ENCODE measurements at places on chromosomes 1 and 21.

DNA sequence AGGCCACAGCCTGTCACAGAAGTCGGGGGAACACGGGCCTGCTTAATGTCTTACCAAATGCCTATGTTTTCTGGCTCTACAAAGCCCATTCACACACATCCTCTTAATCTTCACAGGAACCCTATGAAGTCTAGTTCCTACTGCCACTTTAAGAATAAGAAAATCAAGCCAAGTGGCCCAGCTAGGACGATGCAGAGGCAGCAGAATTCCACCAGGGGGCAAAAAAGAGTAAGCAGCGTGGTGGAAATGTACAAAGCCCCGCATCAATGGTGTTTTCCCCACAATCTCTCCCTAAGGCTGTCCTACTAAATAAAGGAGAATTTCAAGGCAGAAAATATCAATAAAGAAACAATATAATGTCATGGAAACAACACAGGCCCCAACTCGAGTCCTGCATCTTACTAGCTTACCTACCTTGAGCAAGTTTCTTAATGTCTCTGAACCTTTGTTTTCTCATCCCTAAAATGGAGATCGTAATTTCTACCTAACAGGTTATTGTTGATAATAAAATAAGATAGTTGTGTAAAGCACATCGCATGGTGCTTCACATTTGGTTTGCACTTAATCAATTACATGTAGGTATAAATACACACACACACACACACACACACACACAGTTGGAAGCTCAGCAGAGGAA is 21.4 kb downstream of the SEC16B start:
- DNase-seq, result peak; percentile 4

- DNase-seq, result no peak
Measured at GRCh38 chr21:36350282-36350910, 30.4 kb downstream of the MORC3 start.

DNA sequence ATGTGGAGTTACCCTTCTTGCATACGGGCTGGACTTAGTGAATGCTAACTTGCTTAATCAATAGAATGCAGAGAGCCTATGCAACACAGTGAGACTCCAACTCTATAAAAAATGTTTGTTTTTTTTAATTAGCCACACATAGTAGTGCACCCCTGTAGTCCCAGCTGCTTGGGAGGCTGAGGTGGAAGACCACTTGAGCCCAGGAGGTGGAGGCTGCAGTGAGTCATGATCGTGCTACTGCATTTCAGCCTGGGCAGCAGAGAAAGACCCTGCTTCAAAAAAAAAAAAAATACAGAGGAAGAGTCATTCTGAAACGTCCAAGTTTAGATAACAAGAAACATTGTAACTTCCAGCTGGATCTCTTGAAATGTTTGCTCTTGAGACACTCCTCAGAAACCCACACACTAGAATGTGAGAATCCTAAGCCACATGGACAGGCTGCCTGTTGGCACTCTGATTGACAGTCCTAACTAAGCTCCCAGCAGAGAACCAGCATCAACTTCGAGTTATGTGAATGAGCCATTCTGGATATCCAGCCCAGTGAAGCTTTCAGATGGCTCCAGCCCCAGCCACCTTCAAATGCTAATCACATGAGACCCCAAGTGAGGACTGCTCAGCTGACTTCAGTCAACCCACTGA is 20.0 kb upstream of the CAP1 start:
- DNase-seq, result no peak

DNA sequence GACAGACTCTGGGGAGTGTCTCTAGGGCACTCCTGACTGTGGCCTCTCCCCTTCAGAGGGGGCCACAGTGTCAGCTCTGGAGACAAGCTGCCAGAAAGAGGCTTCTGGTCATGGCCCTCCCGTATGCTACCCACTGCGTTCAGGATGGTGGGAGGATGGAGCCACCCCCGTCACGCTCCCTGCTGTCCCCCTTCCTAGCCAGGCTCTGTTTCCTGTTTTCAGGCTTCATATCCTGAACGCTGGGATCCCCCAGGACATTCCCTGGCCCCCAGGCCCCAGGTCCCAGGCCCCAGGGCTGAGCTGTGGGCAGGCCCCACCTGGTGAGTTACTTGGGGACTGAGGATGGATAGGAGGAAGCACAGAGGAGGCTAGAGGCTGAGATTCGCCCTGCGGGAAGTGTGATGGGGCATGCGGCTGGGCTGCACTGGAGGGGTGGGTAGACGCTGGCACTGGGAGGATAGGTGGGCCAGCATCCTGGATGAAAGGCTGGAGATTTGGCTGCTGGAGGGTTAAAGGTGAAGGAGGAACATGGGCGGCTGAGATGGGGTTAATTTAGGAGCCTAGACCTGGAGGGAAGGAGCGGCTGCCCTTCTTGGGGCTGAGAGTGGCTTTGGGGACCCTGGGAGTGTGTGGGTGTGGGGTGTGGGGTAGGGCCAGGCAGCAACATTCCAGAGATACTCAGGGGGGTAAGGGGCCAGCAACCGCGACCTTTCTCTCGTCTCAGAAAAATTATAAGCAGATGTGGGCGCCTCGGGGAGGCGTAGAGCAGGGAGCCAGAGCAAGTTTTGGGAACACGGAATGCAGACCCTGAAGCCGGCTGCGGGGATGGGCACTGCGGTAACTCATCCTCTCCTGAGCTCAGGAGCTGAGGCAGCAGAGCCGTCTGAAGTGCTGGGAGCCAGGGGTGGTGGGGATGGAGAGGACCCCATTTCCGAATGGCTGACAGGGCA is 8.7 kb downstream of the PEAR1 start:
- no peak for DNase-seq

GRCh38 chr1:67662884-67663283 is 22.1 kb upstream of the GADD45A start:
- no peak for DNase-seq

- peak; percentile 45 for DNase-seq
Measured at GRCh38 chr1:147549526-147549925, 8.2 kb downstream of the BCL9 start.

DNA sequence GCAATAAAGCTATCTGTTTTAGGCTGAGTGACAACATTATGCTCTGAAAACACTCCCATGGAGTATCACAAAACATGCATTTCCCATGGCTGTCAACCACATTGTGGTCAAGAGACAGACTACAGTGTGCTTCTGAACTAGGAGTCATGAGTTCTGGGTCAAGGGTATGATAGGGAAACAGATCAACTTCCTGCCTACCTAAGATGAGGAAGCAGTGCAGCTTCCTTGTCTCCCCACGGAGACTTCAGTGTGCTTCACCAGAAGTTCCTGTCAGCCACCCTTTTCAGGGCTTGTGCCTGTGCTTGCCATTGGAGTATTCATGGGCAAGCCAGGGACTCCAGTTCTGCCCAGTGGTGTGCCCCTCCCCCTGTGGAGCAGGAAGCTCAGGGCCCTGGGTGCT is 19.9 kb downstream of the LCE3E start:
- DNase-seq, result no peak

- no peak for DNase-seq
Measured at GRCh38 chr1:98766255-98766654, 104.7 kb downstream of the SNX7 start.

- no peak for DNase-seq
Measured at GRCh38 chr1:22731924-22732720, 21.5 kb downstream of the EPHB2 start.

DNA sequence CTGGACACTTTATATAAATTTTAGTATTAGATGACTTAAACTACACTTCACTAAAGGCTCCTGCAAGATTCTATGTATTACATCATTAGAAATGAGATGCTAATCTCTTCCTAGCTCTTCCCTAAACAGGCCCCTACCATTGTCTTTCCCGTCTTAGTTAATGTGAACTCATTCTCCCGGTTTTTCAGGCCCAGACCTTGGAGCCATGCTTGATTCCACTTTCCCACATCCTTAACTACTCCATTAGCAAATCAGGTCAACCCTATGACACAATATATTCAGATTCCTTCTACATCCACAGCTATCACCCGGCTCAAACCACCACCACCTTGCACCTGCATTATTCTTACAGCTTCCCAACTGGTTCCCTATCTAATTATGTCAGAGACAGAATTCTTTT is 73.3 kb downstream of the NVL start:
- DNase-seq, result no peak

GRCh38 chr1:27147842-27148518 is 6.9 kb downstream of the SLC9A1 start:
- no peak for DNase-seq

GRCh38 chr1:2582391-2582790 is 4.2 kb upstream of the PRXL2B start:
- no peak for DNase-seq
